ENCODE measurements at places on chromosomes 3 and 15.

- no peak for DNase-seq
Observed at GRCh38 chr3:37168896-37169295, 5.5 kb downstream of the LRRFIP2 start.

GRCh38 chr15:35043373-35044095, 41.6 kb downstream of the NANOGP8 start:
- DNase-seq: no peak

DNA sequence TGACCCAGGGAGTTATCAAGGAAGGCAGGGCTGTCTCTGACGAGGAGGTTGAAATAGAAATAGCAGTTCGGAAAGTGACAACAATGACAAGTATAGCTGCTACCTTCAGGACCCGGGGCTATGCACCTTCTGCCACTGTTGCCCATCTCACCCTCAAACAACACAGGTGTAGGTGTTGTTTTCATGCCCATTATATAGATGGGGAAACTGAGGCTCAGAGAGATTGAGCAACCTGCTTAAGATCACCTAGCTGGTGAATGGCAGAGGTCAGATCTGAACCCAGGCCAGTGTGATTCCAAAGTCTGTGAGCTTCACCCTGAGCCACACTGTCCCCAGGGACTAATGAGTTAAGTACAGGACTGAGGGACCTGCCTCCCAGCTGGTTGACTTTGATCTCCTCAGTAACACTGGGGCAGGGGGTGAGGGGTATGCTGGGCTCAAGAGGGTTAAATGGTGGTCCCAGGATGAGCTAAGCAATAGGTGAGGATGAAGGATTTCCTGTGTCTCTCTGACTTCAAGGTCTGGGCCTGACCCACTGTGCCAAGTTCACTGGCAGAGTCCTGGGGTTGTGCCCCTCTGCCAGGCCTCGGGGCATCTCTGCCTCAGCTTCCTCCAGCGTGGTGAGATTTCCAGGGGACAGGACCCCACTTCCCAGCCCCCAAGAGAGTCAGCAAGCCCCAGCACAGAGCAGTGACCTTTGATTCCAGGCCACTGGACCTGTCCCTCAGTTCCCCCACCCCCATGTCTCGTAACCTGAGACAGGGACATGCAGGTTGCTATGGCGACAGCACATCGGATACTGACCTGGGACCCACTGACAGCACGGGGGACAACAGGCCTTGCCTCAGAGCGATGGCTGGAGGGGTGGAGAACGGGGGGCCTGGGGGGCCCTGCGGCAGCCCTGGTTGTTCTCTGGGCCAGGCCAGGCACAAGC, 35.0 kb downstream of the ATP2B2 start:
- no peak for DNase-seq

DNA sequence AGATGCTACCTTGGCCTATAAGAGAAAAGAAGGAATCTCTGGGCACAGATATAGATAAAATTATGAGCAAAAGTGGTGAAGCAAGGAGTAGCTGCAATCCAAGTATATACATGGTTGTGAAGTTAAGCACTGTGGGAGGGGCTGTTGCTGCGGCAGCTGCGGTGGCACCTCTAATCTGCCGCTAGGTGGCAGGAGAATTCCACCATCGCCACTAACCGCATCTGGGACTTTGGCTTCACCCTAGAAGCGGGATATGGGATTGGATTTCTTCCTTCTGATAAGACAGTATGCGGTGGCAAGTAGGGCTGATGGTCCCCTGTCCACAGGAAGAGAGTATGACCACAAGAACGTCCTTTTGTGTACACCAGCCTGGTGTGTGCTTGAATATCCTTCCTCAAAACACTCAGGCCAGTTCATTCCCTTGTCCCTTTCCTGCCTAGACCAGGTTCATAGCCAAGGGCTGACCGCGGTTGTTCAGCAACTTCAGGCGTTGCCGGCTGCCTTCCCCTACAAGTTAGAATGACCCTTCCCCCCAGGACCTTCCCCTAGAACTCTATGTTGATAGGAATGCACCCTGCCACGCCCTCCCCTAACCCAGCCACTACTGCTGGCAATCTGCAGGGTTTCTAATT, 5.1 kb downstream of the MAGEL2 start:
- DNase-seq: peak; percentile 40

- DNase-seq: peak; percentile 37
Observed at GRCh38 chr15:50881121-50882048, 27.1 kb upstream of the AP4E1 start.

GRCh38 chr3:81743096-81744025, 18.1 kb downstream of the GBE1 start:
- no peak for DNase-seq
